ENCODE measurements at places on chromosomes 7 and 10.

- no peak for DNase-seq
These were observed 872.2 kb upstream of the AUTS2 start for GRCh38 chr7:68725843-68726785.

DNA sequence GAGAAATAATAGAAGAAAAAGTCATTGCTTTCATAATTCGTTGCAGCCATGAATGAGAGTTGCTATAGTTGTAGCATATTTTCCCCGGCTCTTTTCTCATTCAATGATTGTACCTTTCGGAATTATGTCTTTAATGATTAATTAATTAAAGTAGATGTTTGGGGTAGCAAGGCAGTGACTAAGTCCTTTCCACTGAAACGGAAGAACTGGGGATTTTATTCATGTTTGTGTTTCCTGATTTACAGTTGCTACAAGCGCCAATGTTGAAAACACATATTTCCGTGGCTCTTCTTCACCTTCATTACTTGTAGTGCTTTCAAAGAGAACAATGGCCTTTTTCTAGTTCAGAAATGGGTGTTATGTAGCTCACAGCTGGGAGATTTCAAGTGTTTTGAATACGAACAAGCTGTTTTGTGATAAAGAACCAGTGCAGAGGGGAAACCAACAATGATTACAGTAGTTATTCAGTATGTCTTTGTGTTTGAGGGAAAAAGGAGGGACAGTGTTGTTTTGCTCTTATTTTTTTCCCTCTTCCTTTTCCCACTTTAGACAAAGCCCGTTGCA, 153.5 kb downstream of the NSUN6 start:
- peak; percentile 5 for DNase-seq

GRCh38 chr7:1152492-1152891, 7.5 kb downstream of the ZFAND2A start:
- DNase-seq: no peak

DNA sequence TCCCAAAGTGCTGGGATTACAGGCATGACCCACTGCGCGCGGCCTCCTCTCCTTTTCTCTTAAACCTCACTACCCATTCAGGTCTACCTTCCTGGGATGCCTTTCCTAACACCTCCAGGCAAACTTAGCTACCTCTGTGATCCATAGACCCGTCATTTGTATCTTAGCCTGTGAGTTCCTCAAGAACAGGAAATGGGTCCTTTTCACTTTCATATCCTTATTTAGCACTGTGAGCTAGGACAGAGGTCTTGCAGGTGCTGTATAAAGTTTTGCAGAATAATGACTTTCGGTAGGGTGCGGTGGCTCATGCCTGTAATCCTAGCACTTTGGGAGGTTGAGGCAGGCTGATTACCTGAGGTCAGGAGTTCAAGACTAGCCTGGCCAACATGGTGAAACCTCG, 215.7 kb downstream of the RELN start:
- no peak for DNase-seq

- DNase-seq: no peak
These were observed 46.8 kb downstream of the DPYSL4 start for GRCh38 chr10:132233501-132234085.

DNA sequence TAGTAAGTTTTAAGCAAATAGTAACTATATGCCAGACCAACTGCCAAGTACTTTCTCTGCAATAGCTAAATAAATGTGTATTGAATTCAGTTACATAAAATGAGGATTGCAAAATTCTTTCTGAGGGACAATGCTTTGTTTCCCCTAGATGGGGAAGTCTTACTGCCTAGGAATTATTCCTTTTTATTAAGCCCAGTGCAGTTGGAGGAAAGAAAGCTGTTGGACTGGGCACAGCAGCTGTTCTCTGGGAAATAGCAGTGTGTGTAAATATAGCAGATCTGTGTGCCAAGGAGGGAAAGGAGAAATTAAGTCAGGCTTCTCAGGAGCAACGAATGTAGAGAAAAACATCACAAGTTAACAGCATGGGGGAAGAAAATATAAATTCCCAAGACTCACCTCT, 77.1 kb downstream of the SEC23IP start:
- no peak for DNase-seq

DNA sequence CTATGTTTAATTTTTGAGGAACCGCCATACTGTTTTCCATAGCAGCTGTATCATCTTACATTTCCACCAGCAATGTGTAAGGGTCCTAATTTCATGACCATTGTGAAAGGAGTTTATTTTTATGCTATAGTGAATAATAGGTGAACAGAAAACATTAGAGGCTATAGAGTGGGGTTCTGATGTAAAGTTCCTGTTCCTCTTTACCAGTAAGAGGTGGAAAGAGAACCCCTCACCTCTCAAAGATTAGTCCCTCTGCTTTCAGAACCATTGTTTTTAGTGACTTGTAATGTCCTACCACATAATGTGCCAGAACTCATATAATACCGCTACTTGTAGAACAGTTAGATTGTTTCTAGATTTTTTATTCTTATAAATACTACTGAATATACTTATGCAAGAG, 34.2 kb downstream of the SUFU start:
- no peak for DNase-seq

GRCh38 chr10:118664321-118664720, 68.9 kb upstream of the PRLHR start:
- no peak for DNase-seq

DNA sequence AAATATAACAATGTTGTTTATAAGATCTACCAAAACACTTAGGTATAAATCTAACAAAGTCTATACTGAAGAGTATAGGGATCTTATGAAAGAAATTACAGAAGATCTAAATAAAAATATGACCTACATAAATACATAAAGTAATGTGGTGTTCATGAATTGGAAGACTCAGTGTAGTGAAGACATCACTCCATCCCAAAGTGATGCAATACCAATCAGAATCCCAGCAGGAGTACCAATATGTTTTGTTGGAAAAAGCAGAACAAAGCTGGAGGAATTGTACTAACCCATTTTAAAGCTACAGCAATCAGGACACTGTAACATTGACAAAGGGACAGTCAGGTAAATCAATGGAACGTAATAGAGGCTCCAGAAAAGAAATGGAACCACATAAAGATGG, 76.4 kb downstream of the CCSER2 start:
- DNase-seq: no peak

GRCh38 chr7:116328161-116328560, 117.8 kb downstream of the TES start:
- DNase-seq: no peak

- no peak for DNase-seq
These were observed 7.7 kb downstream of the RHEB start for GRCh38 chr7:151511946-151512345.

DNA sequence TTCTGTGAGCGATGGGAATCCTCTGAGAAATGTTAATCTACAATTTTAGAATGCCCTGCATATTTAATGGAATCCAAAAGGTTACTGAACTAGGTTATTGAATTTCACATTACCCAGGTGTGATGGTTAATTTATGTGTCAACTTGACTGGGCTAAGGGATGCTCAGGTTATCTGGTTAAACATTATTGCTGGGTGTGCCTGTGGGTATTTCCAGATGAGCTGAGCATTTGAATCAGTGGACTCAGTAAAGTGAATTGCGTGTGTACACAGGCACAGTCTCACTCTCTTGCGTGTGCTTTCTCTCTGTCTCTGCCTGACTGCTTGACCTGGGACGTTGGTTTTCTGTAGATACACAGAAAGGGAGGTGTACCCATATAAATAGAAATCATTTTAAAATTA, 21.7 kb downstream of the RNF32 start:
- no peak for DNase-seq

DNA sequence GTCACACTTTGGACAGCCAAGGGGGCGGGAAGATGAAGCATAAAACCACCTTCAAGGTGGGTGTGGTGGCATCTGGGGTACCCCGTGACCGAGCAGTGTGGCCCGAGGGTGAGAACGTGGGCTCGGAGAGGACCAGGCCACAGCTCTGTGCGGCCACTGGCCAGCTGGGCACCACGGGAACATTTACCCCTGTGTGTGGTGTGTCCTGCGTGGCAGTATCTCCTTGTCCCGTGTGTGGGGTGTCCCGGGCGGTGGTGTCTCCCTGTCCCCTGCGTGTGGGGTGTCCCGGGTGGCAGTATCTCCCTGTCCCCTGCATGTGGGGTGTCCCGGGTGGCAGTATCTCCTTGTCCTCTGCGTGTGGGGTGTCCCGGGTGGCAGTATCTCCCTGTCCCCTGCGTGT, 570.3 kb downstream of the DNAJB6 start:
- no peak for DNase-seq

GRCh38 chr7:138865843-138866242, 67.8 kb upstream of the ATP6V0A4 start:
- no peak for DNase-seq

- no peak for DNase-seq
These were observed 187.0 kb downstream of the PCDH15 start for GRCh38 chr10:54614072-54614471.

DNA sequence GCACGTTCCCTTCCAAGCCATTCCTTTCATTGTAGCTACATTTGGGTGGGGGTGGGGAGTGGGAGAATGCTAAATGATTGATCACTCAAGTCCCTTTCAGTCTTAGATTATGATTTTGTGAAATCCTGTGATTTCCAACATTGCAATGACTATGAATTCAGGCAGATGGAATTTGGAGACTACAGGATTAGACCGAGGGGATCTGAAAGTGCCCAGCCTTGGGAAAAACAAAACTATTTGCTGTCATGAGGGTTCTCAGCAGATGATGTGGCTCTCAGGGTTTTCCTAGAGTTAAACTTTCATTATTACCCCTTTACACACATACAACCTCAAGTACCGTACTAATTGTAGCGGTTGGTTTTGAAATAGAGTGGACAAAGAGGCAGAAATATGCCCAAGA, 4.7 kb downstream of the MACROH2A2 start:
- no peak for DNase-seq

DNA sequence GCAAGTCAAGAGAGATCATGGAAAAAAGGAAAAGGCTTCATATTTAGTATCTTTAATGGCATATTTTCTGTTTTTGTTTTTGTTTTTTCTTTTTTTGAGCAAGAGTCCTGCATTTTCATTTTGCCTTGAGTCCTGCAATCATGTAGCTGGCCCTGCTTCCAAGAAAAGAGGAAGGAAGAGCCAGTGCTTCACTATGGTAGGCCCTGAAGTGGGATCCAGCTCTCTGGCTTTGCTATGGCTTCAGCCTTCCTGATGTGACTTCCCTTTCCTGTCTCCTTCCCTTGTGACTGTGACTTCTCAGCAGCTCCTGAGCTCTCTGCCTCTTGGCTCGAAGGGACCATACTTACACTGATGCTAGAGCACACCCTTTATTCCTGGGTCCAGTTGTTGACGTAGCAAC, 512.3 kb downstream of the INHBA start:
- no peak for DNase-seq

- DNase-seq: no peak
These were observed 11.0 kb upstream of the LFNG start for GRCh38 chr7:2508327-2509215.

DNA sequence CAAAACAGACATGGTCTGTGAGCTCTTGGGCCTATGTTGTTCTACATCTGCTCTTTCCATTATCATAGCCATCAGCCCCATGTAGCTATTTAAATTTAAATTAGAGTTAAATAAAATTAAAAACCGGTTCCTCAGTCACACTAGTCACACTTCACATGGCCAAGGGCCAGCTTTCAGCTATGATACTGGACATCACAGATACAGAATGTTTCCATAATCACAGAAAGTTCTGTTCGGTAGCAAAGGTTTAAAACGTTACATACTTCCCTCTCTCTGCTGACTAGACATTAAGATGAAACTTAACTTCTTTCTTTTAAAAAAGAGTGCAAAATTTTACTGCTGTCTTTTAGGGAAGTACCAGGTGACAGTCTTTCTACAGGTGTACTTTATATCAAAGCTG, 43.0 kb downstream of the SRPK2 start:
- DNase-seq: no peak

DNA sequence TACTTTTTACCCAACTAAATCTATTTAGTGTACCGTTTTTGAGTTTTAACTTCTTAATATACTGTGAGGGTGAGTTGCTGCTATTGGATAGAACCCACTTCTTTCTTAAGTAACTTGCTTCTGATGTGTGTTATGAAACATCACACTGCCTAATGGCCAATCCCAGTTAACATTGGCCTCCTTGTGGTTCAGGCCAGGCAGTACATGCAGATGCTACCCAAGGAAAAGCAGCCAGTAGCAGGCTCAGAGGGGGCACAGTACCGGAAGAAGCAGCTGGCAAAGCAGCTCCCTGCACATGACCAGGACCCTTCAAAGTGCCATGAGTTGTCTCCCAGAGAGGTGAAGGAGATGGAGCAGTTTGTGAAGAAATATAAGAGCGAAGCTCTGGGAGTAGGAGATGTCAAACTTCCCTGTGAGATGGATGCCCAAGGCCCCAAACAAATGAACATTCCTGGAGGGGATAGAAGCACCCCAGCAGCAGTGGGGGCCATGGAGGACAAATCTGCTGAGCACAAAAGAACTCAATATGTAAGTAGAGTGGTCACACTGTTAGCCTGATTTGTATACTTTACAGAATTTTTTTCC, 39.7 kb downstream of the TES start:
- DNase-seq: no peak

- no peak for DNase-seq
These were observed 166.0 kb upstream of the TCF7L2 start for GRCh38 chr10:112784022-112784461.

GRCh38 chr10:103241262-103242011, 4.2 kb upstream of the RPEL1 start:
- DNase-seq: peak; percentile 18

DNA sequence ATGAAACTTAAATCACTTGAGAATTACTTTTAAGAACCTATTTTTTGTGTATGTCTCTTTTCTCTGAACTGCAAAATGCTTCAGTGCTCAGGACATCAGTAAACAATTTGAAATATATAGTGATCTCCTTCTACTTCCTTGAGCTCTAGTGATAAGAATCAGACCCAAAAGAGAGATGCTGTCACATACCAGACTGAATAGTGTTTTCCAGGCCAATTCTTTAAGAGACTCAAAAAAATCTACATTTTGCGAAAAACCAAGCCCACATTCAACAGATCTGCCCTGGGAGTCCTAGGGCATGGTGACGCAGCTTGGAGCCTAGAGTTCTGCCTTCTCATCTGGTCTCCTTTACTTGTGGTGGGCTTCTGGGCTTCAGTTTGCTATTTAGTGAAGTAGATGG, 72.1 kb upstream of the SLC13A1 start:
- DNase-seq: no peak

DNA sequence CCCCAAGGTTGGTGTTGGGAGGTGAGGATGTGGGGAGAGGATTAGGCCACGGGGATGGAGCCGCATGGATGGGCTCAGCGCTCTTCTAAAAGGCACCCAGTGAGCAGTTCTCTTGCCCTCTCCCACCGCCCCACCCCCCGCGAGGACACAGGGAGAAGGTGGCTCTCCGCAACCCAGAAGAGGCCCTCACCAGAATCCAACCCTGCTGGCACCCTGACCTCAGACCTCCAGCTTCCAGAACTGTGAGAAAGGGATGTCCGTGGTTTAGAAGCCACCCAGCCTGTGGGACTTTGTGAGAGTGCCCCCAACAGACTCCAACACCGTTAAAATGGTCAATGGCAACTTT, 242.8 kb upstream of the PPP2R2D start:
- no peak for DNase-seq

- peak; percentile 98 for DNase-seq
These were observed at the start of gene GSTO2 for GRCh38 chr10:104268713-104269645. GSTO2 (plus strand) TSS chr10:104269184; CDS start chr10:104274916, 5,732 bp downstream.

GRCh38 chr7:1461646-1462375, 2.5 kb upstream of the MICALL2 start:
- no peak for DNase-seq

- DNase-seq: no peak
These were observed 8.6 kb downstream of the RAPGEF5 start for GRCh38 chr7:22348379-22348778.
